Left ventricle myocardium superior (tissue), 1 donor: ENCODE measurements at places on chromosomes 5 and 9.

- DNase-seq, result peak; percentile 67
Measured at GRCh38 chr9:112380102-112380824, at the start of gene HSDL2. HSDL2 (plus strand) TSS chr9:112380108; CDS start chr9:112380164, 56 bp downstream.

- no peak for DNase-seq
Measured at GRCh38 chr5:83744821-83745220, 24.2 kb upstream of the HAPLN1 start.

- DNase-seq, result peak; percentile 83
Measured at GRCh38 chr9:127104581-127105311, 17.7 kb downstream of the ANGPTL2 start.

- DNase-seq, result no peak
Measured at GRCh38 chr5:40381676-40382363, 297.9 kb upstream of the PTGER4 start.

DNA sequence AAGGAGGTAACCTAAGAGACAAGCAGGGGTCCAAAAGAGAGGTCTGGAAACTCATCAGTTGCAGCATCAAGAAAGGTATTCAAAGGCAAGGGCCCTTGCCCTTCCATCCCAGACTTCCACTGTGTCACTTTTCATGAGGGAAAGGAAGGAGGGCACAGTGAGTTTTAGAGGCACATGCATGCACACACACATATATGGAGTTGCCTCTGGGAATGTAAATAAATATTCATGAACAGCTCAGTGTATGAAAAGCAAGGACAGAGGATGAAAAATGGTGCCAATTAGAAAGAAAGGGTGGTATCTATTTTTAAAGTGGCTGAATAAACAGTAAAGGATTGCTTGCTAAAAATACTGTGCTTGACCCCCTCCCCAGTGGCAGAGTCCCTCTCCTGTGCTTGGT, 105.3 kb upstream of the LRRTM2 start:
- no peak for DNase-seq

GRCh38 chr5:104928906-104929520, 1366.4 kb upstream of the NUDT12 start:
- no peak for DNase-seq

GRCh38 chr9:25602400-25603044, 75.7 kb downstream of the TUSC1 start:
- no peak for DNase-seq

DNA sequence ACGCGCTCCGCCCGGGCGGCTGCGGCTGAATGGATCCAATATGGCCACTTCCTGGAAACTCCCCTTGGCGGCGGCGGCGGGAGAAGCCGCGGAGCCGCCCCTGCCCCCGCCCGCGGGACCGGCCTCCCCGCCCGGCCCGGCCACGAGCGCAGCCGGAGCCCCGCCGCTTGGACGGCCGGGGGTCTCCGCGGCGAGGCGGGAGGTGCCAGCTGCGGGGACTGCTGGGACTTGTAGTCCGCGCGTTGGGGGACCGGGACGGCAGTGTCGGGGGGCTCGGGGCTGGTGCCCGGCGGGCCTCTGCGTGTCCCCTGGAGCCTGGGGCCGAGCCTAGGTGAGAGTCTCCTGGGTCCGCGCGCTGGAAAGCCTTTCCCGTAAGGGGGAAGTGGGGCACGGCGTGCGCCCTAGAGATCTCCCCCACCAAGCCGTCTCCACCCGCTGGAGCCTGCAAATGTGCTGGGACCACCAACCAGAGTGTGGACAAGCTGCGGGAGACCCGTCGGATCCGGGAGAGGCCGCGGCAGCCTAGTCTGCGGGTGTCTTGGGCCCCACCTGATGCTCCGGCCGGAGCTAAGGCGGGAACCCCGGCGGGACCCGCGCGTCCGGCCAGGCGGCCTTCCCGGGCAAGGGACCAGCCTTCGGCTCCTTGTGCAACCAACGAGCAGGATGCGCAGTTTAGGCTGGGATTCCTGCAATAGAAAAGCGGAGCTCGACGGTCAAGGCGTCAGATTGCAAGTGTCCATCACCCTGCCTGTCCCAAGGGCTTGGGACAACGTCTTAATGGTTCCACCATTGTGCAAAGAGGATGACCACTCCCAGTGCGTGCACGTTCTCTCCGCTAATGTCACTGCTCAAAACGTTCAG, at the start of gene SEPTIN8:
TSS of gene SEPTIN8 (minus strand) at position 31 of the 861 bp plus-strand sequence. CDS start 102 bp downstream, outside the sequence.
- DNase-seq, result peak; percentile 77

- DNase-seq, result no peak
Measured at GRCh38 chr5:4551034-4551433, 589.1 kb upstream of the ADAMTS16 start.

DNA sequence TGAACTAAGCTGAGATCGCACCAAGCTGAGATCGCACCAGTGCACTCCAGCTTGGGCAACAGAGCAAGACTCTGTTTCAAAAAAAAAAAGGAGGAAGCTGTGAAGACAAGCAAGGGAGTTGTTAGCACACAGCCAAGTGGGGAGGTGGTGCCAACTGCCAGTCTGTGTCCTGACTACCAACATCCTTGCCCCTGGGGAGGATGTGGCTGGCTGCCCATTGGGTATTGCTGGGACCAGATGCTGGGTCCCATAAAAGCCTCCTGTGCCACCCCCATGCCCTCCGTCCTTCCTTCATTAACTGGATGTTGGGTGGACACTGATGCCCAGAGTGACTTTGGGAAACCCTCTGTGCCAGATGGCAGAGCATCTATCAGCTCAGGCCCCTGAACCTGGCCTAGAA, 157.1 kb upstream of the COL5A1 start:
- DNase-seq, result no peak

DNA sequence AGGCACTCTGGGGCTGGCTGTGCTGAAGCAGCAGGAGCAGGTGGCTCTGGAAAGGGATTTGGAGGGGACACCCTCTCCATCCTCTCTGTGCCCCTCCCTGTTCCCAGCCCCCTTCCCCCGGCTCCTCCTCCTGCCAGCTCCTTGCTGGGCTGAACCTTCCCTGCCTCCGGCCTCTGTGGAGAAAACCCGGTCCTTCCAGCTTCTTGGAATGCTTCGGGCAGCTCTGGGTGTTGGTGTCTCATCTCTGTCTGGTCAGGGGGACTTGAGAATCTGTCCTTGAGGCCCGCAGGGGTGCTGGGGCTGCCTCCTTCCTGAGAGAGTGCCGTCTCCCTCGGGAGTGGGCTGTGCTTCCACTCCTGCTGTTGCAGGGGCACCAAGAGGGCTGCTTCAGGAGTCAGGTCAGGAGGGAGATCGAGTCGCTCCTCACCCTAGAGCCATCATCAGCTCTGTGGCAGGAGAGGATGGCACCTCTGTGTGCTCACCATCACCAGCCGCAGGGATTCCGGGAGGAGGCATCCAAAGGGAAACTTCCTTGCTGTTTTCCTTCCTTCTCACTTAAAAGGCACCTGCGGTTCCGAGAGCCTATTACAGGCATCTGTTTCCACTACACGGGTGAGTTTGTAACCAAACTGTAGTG, 30.6 kb downstream of the NDUFS6 start:
- no peak for DNase-seq

DNA sequence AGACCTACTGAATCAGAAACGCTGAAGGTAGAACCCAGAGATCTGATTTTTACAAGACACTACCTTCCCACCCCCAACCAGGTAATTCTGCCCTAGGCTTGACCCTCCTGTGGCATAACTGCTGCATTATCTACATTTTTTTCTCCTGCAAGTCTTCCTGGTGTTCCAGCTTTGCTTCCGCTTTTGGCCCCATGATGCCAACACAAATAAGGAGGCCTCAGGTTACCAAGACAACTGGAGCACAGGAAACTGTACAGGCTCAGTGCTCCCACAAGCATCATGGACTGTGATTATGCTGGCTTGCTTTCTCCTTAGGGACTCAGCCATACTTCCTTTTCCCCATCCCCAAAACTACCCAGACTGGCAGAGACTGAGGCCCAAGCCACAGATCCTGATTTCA, 6.6 kb upstream of the MSMP start:
- no peak for DNase-seq

- no peak for DNase-seq
Measured at GRCh38 chr5:7105358-7105757, 290.6 kb upstream of the ADCY2 start.

- DNase-seq, result no peak
Measured at GRCh38 chr9:27625751-27626150, 52.5 kb upstream of the C9orf72 start.

DNA sequence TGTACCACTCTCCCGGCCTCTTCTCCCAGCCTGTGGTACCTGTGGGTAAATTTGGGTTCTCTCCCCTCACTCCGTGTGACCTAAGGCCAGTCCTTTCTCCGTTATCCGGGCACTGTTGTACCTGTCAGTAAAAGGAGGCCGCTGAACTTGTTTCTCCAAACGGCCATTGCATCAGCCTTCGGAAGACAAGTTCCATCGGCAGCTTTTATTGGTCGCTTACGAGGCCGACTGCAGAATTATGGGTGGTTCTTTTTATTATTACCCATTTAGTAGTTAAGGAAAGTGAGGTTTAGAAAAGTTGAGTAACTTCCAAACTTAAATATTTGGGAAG, 558 bp downstream of the GRPEL2 start:
- no peak for DNase-seq

DNA sequence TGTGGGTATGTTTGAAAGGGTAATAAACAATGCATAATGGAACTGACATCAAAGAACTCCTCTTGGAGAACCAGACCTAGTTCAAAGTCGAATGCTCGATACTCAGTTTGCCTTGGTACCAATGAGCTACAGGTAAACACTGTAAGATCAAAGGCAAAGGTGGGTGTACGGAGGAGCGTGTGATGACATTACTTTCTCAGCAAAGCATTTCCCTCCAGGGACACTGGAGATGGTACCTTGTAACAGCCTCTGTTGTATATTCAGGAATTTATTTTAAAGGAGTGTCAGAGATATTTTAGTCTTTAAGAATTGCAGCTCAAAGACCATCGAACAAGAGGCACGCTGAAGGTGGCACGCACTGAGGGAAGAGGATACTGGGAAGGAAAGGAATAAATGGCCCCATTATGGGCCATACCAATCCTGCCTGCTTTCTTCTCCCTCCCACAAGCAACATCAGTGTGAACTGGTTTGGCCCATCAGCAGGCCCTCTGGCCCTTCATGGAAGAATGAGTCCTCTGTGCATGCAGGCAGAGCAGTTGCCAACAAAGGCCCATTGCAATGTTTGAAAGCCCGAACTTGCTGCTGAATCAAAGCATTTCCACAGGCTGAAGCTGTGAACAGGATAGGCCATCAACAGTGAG, 410.2 kb downstream of the ACTL7B start:
- DNase-seq, result no peak

DNA sequence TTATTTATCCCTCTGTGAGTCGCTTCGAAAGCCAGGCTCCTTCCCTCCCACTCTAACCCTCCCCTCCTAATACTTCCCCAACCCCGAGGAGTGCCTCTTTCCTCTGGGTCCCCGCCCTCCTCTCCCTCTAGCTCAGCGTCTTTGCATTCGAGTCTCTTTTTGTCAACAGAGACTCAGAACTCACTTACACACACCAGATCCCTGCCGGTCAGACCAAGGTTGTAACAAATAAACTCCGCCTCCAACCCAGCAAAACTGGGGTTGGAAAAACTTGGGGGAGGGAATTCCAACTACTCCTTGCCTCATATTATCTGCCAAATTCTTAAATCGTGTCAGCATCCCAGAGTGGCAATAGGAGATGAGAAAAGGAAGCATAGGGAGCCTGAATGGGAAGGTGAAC, at the start of gene HTR1A:
TSS of gene HTR1A (minus strand) at position 167 of the 400 bp plus-strand sequence. CDS start 726 bp downstream, outside the sequence.
- no peak for DNase-seq

DNA sequence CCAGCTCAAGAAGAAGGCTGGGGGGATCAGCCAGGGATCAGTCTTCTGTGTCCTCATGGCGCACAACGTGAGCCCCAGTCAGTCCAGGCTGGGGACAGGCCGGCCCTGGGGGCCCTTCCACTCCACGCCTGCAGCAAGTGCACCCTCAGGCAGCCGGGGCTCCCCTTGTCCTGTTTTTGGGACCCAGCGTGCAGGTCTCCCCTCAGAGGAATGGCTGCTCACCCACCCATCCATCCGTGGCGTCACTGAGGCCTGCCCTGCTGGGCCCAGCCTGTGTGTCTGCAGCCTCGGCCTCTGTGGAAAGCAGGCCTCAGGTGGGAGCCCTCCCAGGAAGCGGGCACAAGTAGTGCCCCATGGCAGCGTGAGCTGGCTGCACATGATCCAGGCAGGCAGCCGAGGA, 52.6 kb upstream of the FCN2 start:
- no peak for DNase-seq

GRCh38 chr9:89388084-89388867, 70.0 kb downstream of the SECISBP2 start:
- peak; percentile 61 for DNase-seq
